ENCODE measurements at places on chromosomes 13 and 19.
A peak's percentile ranks its signal among the peaks of the same experiment; 100 is the strongest.

DNA sequence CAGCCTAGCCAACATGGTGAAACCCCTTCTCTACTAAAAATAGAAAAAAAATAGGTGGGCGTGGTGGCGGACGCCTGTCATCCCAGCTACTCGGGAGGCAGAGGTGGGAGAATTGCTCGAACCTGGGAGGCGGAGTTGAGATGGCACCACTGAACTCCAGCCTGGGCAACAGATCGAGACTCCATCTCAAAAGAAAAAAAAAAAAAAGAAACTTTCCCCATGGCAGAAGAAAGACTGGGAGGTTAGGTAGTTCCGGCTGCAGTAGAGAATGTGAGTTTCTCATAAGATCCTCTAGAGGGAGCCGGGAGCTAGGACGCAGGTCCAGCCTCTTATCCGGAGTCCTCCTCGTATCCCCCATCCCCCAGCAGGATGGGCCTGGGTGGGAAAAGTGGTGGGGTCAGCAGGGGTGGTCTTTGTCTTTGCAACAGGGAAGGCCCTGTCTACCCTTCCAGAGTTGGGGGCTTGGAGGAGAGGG, 13.2 kb upstream of the CREB3L3 start:
- peak; percentile 58 for DNase-seq

DNA sequence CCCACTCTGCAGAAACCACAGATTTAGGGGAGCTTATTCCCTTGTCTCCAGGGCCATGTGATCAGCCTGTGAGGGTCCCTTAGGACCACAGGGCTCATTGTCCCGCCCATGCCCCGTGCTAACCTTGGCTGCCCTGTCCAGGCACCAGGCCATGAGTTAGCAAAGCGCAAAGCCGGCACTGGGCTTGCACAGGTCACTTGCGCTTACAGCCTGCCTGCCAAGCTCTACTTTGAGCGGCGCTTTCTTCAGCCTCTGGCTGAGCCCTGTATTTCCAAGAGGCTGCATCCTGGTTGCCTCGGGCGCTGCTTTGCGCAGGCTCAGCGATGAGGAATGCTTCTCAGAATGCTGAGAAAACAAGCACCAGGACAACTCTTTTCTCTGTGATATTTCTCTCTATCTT, 188.0 kb downstream of the TDRD3 start:
- DNase-seq: peak; percentile 78

- DNase-seq: no peak
These were observed 1876.1 kb upstream of the PCDH20 start for GRCh38 chr13:63291701-63292100.

DNA sequence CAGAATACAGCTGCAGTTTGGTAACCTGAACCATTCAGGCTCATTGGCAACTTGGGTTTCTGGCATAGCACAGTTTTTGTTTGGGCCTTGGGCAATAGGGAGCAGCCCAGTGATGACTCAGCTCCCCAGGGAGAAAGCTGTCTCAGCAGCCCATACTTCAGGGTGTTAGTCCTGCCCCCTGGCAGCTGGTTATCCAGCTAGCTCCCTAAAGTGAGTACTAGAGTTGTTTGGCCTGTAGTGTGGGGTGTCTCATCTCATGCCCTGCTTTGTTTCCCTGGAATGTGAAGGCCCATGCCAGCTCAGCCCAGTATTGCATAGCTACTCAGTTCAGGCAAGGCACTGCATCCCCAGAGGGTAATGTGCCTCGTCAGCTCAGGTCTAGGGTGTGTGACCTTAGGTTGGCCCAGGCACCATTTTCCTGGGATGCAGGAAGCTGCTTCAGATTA, 18.2 kb upstream of the ZNF543 start:
- peak; percentile 100 for DNase-seq

DNA sequence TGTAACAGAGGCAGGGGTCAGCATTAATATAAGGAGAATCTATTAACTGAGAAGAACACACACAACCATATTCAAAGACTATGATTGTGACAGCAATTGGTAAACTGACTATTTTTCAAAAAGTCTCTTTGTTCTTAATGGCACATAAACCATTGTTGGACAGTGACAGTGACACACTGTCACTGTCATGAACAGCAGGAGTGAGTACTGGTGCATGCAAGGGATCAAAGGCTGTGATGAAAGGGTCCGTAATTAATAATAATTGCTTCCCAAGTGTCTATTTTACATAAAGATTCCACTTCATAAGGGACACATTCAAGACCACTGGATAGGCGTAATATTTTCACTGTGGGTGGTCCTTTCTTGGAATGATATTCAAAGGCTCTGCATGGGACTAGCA, 50.7 kb downstream of the LHFPL6 start:
- no peak for DNase-seq

GRCh38 chr13:35744566-35745178, 268.2 kb upstream of the MAB21L1 start:
- DNase-seq: no peak

- no peak for DNase-seq
These were observed 1.3 kb downstream of the CHERP start for GRCh38 chr19:16540948-16541347.

- no peak for DNase-seq
These were observed 298.4 kb downstream of the SLITRK6 start for GRCh38 chr13:85500696-85501256.

DNA sequence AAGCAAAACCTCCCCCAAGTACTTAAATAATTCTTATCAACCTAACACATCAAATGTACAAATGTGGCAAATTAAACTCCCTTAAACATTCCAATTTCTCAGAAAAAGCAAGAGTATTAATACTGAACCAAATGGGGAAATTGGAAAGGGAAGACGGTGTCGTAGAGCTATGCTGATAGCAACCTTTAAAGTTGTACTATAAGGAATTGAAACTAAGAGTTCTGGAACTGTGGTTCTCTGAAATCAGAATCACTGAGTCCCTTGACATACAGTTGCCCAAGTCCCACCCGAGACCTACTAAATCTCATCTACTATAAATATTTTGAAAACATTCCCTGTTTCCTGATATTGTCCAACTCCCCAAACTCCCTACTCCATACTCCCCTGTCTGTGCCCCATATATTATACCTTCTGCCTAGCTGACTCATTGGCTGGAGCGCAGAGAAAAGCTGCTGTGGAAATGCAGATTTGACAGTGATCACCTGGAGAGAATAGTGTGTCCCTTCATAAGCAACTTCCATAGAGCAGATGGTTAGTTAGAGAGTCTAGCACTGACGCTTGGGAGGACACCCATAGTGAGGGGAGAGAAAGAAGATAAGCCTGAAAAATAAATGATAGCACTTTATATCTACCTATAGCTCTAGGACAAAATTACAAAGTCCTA, 51.4 kb upstream of the ITM2B start:
- DNase-seq: no peak

GRCh38 chr19:32287811-32288227, 57.6 kb upstream of the ZNF507 start:
- peak; percentile 73 for DNase-seq

- DNase-seq: no peak
These were observed 20.6 kb downstream of the MTMR6 start for GRCh38 chr13:25266706-25267105.

GRCh38 chr13:112686987-112687386, 2.9 kb upstream of the ATP11A start:
- no peak for DNase-seq

DNA sequence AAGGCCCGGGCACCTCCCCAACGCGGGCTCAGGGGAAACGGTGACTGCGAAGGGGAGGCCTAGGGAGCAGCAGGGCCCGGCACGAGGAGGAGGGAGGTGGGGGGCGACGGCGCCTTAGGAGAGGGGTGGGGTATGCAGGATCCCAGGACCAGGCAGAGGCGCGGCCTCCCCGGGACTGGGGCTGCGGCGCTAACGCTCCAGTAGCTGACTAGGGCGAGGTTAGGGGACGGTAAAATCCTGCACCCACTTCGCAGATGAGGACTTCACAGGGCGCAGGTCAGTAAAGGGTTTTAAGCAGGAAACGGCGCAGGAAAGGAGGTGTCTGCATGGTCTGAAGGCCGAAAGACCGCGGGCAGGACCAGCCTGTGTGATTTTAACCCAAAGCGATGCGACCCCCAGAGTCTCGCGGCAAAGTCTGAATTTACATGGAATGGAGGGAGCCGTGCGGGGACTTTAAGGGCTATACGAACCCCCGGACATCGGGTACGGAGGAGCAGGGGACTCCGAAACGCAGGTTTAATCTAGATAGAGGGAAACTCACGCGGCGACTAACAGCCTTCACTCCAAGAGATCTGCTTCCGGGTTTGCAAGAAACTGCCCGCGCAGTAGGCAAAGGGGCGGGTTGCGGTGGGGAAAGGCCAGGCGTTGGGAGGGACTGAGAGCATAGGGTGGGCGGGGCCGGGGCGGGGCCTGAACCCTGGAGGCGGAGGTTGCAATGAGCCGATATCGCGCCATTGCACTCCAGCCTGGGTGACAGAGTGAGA, at the start of gene ZNF665:
Gene ZNF665 (minus strand): TSS at position 588 of the 764 bp plus-strand sequence. CDS start 10,460 bp downstream, outside the sequence.
- DNase-seq: peak; percentile 84

- DNase-seq: no peak
These were observed 19.7 kb downstream of the VRK3 start for GRCh38 chr19:50005428-50005827.

DNA sequence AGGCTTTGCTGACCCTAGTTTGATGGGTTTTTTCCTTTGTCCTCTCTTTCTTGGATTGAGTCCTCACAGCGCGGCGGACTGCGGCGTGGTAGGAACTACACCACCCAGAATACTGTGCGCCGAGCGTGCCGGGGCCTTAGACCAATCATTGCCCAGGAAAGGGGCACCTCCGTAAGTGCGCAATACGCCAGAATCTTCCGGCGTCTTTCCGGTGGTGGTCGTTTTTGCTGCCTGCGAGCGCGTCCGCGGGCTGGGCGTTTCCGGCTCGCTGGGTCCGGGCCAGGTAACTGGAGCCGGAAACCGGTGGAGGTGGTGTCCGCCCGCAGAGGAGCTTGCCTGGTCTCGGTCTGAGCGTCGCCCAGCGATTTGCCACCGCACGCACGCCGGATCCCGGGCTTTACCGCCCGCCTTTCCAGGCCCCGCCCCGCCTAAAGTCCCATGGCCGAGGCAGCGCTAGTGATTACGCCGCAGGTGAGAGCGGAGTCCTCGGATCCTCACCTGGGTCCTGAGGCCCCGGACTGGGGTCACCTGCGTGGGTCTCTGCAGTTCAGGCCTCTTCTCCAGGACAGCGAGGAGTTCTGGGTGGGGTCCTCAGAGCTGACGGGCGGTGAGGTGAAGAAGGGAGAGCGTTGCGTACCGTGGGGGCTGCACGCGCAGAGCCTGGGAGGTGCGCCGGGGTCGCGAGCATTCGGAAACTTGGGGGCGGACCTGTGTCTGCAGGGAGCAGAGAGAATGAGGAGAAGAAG, at the start of gene ZNF549:
Gene ZNF549 (plus strand): TSS at position 221 of the 746 bp plus-strand sequence. CDS start 218 bp downstream, at position 439.
- peak; percentile 91 for DNase-seq

GRCh38 chr19:16912780-16913179, 24.0 kb downstream of the F2RL3 start:
- DNase-seq: no peak

GRCh38 chr19:56839652-56840450, 675 bp downstream of the PEG3 start:
- peak; percentile 13 for DNase-seq

DNA sequence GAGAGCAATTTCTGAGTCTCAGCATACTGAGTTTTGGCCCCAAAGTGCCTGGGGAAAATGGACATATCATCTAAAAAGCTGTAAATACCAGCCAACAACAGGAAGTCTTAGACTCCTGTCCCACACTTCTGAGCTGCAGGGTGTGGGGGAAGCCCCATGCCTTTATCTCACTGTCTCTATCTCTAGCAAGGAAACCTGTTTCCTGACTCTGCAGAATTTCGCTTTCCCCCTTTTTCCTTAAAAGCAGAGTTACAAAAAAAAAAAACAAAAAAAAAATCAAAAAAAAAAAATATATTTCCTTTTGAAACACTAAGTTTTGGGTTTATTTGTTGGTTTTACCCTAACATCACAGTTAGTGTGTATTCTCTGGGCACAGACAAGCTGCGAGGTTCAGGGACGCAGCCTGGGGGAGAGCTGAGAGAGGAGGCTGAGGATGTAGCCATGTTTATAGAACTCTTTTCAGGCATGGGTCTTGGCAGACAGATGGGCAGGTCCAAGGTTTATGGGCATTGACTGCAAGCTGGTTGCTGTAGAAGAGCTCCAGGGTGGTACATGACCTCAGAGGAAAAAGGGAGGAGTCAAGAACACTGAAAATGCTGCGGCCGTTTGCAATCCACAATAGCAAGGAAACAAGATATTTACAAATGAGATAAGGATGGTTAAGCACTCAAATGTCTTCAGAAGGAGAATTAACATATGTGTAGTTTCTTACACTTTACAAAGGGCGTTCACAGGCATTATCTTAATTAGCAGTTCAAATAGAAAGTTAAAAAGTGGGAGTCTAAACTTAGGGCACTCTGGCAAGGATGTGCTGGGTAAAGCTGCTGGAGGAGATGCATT, 4.9 kb downstream of the MBNL2 start:
- DNase-seq: peak; percentile 19

DNA sequence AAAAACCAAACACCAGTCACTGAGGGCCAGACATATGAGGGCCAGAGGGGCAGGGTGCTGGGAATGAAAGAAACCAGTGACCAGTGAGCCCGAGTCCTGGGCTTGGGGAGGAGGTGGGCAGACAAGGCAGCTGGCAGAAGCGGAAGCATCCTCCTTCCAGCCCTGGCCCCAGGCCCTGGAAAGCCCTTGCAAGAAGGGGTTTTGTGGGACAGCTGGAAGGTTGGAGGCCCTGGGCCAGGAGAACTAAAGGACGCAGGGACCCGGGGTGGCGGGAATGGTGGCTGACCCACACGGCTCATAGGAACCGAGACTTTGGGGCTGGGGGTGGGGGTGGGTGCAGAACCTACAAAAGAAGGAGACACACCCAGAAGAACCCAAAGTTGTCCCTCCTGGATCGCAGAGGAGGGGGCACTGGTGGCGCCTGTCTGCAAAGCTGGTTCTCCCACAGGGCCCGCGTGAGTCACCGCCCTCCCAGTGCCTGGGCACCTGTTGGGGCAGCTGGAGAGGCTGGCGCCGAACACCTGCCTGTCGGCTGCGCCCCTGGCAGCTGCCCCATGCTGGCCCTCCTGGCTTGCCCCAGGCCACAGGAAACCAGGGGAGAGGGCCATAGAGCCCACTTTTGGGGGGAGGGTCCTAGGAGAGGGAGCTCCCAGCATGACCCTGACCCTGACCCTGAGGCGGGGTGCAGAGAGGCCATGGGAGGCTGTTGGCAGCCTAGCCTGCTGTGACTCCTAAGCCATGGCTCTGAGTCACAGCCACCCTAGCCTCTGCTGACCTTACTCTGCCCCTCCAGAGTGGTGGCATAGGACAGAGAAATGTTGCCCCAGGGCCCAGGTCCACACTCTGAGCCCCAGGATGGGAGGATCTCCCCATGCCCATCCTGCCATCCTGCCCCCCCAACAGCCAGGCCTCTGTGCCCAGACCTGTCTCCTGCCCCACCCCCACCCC, 802 bp downstream of the DMPK start:
- DNase-seq: no peak

DNA sequence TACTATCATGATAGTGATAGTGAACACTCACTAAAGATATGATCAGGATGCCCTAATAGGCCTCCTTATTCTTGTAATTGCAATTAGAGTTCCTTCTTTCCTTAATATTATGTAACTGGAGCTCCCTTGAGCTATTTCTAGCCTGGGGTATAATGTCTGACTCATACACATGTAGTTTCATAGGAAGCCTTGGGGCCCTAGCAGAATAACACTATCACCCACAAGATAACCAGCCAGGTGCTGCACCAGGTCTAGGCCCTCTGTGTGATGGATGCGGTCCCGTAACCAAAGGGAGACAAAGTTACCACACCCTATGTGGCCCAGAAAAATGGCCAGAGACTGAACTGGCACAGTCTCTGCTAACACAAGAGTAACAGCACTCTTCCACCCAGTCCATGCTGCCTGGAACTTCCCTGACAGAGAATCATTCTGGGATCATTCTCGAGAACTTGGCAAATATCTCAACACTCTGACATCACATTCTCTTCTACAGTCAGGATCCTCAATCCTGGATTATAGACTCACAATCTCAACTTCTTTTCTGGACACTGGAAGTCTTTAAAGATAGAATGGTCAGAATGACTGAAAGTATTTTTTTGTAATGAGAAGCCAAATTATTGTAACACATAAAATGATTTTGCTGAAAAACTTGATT, 32.6 kb upstream of the IGFL4 start:
- DNase-seq: no peak
